NCI-H1105 (cell line): ENCODE measurements at places on chromosomes 11 and 22.

- no peak for DNase-seq
Measured at GRCh38 chr11:97567801-97568200, 1178.0 kb downstream of the JRKL start.

GRCh38 chr11:109972181-109972715 is 120.9 kb upstream of the ZC3H12C start:
- DNase-seq, result no peak

DNA sequence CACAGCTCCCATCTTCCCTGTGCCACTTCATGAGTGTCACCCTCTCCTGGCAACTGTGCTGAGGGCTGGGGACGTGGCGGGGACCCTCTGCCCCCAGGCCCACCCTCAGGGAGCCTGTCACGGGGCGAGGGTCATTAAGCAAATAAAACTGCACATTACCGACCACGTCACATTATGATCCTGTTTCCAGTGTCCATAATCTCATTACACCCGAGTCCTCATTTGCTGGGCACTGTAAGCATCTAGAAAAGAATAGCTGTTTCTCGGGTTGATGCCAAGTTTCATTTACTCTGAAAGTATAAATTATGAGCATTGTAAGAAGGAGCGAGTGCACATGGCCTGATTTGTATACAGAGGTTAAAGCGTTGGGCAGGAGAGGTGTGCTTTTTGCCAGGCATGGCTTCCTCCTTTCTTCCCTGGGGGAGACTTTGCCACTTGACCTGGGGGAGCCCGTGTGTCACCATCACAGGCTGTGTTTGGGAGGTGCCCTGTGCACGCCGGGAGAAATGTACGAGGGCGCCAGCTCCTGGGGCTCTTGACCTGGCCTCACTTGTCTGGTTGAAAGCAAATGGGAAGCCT is 50.5 kb downstream of the LRP5 start:
- no peak for DNase-seq

DNA sequence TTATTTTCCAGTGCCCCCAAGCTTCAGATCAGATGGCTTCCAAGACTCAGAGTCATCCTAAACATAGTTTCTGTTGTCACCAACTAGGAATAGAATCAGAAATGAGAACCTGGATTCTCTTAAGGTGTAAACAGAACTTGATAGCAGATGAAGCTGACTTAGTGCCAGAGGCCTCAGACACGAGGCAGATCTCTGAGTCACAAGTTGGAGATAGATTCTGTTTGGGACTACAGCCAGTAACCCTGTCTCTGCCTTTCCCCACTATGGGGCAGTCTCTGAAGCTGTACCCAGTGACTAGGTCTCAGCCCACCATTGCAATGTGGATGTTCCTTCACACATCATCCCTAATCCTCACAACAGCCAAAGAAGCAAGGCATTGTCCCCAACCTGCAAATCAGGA is 25.4 kb downstream of the NEU3 start:
- DNase-seq, result no peak

DNA sequence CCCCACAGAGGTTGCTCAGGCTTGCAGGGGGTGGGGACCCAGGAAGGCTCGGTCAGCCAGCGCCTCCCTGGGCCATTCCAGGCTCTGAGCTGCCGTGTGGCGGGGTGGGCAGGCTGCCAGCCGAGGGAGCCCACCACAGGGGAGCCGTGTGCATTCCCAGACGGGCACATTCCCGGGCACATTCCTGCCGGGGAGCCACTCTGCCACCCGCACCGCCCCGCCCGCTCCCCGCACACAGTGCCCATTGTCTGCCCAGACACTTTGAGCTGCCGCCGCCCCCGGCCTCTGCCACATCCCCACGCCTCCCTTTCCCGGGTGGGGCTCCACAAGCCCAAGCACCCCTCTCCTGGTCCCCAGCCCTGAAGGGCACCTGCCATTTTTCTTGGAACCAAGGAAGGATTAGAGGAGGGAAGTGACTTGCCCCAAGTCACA is 27.4 kb downstream of the RPL3 start:
- DNase-seq, result no peak

DNA sequence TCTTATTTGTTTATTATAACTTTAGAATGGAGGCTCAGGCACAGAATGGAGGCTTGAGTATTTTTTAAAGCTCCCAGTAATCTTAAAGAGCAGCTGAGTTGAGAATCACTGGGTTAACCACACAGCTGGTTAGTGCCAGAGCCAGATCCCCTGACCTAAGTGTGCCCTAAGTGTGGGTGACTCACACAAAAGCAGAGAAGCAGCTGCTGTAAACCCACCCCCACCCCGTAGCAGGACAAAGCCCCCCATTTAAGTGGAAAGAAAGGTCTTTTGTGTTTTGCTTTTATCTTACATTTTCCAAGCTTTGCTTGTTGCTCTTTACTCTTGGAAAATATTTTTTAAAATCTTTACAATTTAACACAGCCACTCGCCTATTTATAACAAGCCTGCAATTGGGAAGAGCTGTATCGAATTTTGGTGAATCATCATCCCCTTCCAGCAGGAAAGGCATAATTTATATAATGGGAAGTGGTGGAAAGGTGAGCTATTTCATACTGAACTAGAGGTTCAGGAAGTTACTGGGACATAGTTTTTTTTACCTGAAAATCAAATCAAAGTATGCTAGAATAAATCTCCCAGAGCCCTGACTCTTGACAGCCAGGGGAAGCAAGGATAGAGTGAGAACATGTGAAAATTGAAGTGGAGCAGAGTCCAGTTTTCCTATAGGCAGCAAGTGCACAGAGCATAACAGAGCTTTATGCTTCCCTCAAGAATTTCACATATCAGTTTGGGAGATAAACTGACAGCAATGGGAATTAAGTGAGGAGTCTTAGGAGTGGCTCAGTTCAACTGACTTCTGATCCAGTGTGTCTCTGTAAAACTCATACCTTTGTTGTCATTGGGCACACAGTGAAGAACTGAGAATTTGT is 405.7 kb downstream of the AASDHPPT start:
- DNase-seq, result no peak

DNA sequence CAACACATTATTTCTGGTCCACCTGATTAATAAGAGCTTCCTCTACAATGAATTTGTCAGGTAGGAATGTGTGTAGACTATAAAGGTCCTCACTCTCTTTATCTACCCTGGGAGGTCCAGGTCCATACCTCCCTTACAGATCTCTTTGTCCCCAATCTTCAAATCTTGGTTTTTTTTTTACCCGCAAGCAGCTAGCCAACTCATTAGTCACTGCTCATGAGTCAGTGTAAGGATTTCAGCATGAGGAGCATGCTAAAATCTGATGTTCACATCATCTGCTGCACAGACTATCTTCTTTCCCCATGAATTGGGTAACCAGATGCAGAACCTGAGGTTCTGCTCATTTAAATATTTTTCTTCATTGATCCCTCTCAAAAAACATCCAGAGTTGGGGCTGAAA is 397.0 kb upstream of the ISX start:
- DNase-seq, result no peak

GRCh38 chr22:40309631-40310030 is 36.7 kb upstream of the ADSL start:
- no peak for DNase-seq

DNA sequence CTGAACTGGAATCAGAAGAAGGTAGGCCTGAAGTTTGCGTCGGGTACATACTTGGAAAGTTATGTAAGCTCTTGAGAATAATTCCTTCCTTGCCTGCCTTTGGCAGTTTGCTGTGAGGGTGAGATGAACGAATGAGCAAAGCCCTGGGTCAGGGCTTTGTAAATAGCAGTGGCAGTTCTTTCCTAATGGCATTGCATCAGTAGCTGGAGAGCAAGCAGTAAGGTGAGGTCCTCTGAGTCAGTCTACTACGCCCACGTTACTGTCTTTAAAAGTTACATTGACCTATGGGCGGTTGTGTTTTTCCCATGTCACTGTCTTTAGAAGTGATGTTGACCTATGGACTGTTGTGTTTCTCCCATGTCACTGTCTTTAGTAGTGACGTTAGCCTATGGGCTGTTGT is 179.1 kb upstream of the E2F8 start:
- DNase-seq, result no peak

GRCh38 chr11:9254416-9254815 is 10.7 kb downstream of the DENND5A start:
- DNase-seq, result no peak

GRCh38 chr11:93611836-93612677 is 49.4 kb upstream of the CEP295 start:
- DNase-seq, result no peak

DNA sequence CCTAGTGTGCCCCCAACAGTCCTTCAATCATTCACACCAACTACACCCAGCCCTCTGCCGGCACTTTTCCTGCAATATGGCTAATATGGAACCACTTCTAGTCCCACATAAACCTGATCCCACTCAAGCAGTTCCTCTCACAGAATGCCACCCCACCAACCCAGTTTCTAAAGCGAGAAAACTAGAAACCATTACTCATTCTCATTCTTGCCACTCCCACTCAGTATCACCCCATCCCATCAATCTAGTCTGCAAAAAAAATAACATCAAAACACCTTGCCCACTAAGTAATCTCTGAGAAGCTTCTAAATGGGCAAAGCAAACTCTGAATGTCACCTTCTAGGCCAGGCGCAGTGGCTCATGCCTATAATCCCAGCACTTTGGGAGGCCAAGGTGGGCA is 17.9 kb downstream of the NAP1L4 start:
- DNase-seq, result no peak

DNA sequence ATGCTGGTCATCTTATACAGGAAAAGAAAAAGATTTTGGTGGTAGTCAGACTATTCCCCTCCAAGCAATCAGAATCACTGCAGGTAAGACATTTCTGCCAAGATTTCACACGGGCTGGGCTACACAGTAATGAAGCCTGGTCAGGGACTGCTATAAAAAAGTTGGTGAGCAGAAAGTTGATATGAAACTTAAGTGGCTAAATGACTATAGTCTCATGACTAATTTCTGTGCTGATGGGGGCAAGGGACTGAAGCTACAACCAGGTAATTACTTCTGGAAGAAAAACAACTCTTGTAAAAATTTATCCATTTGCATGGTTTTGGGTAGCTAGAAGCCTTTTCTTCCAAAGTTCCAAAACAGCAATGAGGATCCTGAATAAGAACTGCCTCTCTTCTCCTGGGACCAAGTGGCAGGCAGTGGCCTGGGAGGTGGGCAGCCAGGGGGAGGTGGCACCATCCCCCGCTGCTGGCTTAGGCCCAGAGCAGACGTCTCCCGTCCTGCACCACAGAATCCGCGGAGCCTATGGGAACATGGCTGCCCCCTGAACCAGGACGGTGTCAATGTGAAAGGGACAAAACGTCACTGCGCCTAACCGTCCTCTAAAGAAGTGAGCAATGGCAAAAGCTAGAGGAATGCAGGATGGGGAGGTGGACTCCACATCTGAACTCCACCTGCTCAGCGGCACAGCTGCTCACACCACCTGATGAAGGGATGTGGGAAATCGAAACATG is 122.6 kb upstream of the LMO1 start:
- DNase-seq, result no peak

DNA sequence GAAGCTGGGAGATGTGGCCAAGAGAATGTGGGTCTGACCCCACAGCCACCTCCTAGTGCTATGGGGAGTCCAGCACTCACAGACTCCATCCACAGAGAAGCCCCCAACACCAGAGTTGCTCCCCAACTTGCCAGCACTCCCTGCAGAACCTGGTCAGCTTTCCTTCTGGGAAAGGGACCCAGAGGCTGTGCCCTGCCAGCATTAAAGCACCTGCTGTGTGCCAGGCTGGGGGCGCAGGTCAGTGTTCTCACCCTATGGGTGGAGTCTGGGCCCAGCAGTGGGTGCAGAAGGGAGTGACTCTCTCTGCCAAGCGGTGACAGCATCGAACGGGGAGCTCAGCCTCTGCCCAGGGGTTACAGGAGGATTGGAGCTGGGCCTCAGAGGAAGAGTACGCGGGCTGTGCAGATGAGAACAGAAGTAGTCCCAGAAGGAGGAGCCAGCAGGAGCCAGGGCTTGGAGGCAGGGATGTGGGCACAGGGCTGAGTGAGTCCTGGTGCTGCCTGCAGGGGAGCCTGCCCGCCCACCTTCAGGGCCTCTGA is 114.4 kb downstream of the MPPED1 start:
- DNase-seq, result no peak

DNA sequence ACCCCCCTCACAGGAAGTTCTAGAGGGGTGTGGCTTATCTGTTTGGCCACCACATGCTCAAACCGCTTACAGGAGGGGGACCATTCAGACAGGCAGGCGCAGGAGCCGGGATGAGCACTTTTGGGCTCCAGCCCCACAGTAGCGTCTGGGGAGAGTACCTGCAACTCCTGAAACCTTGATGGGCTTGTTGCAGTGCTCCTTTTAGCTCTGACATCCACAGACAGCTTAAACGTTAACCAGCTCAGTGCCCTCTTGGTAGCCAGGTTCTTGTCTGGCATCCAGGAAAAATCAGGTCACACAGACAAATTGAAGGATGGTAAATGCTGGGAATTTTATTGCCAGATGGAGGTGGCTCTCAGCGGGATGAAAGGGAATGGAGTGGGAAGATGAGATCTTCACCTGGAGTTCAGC is 326.3 kb downstream of the ETS1 start:
- DNase-seq, result no peak
